ENCODE measurements at places on chromosomes 13 and 19.
A peak's percentile ranks its signal among the peaks of the same experiment; 100 is the strongest.

DNA sequence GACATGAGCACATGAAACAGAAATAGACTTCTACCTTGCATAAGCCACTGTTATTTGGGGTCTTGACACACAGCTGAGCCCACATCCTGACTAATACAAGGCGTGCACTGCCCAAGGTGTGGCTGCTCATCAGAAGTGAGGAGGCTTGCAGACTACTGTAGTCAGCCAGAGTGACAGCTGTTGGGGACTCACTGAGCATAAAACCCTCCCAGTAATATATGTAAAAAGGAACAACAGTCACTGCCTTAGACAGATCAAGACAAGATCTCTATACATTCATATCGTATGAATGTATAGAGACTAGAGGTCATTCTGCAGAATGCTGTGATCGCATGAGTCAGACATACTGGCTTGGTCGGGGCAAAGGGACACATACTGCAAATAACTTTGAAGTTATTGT, 4.1 kb upstream of the C1QTNF9B start:
- DNase-seq: no peak

DNA sequence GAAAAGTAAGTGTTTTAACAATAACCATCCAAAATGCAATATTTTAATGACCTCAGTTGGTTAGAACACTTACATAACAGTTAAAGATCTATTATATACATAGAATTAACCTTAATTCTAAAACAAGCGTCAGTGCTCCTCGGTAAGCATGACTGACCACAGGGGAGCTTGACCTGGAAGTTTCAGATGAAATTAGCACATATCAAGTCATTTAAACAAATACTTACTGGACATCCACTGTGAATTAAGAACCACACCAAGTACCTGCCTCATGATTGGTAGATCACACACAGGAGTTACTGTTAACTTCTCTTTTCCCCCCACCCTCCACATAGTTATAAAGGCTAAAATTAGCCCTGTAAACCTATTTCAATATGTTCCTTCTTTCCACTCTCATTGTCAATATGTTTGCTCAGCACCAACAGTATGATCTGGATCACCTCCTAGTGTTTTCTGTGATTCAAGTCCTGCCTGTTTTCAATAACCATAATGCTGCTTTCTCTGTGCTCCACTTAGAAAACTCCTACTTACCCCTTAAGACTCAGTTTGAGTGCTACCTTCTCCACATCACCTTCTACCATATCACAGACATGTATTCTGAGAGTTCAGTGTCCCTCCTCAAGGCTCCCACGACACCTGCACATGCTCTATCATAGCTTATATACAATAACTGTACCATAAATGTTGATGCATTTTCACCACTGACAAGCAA, 209.0 kb downstream of the VWA8 start:
- no peak for DNase-seq

DNA sequence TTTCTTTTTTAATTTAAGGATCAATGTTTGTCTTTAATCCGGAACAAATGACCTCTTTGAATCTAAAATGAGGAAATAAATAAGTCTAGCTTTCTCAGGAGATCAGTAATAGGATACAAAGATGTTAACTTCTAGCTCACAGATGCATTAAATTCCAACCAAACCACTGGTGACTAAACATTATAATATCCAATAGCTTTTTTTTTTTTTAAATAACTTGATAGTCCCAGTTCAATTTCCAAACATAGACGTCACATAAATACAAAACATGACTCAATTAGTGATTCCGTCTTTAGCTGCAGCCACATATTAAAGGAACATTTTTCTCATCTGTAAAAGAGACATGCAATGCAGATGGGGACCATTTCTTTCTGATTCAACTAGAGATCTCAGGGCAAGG, 390.5 kb upstream of the PCDH9 start:
- DNase-seq: no peak

DNA sequence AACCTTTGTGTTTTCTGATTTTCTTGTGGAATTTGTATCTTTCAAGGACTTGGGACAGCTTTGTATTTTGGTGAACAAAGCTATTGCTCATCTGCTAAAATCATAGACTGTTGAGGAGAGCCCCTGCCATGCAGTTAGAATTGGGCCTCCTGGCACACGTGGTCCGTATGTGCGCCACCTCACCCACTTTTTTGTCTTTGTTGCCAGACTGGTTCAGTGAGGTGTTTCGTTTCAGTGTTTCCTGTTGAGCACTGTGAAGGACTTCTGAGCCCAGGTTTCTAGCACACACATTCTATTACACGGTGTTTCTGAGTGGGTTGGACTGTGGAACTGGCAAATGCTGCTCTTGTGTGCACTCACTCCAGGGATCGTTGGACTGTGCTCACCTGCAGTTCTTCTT, 37.6 kb upstream of the RNF113B start:
- DNase-seq: no peak

DNA sequence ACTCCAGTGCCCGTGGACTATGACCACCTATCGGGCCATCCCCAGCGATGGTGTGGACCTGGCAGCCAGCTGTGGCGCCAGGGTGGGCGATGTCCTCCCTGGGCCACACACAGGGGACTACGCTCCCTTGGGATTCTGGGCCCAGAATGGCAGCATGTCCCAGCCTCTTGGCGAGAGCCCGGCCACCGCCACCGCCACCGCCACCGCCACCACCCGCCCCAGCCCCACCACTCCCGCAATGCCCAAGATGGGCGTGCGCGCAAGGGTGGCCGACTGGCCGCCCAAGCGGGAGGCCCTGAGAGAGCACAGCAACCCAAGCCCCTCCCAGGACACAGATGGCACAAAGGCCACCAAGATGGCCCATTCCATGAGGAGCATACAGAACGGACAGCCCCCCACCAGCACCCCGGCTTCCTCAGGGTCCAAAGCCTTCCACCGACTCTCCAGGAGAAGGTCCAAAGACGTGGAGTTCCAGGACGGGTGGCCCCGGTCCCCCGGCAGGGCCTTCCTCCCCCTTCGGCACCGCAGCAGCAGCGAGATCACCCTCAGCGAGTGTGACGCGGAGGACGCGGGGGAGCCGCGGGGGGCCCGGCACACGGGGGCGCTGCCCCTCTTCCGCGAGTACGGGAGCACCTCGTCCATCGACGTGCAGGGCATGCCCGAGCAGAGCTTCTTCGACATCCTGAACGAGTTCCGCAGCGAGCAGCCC, 142.3 kb downstream of the DPF1 start:
- no peak for DNase-seq

- no peak for DNase-seq
Observed at GRCh38 chr13:30924721-30925120, 7.7 kb upstream of the TEX26 start.

GRCh38 chr19:2841855-2842574, 740 bp downstream of the ZNF555 start:
- DNase-seq: no peak

DNA sequence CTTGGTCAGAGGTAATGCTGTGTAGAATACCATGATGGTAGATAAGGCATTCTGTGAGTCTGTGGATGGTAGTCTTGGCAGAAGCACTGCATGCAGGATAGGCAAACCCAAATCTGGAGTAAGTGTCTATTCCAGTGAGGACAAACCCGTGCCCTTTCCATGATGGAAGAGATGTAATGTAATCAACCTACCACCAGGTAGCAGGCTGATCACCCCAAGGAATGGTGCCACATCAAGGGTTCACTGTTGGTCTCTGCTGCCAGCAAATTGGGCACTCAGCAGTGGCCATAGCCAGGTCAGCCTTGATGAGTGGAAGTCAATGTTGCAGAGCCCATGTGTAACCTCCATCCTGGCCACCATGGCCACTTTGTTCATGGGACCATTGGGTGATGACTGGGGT, 155.0 kb downstream of the RAP2A start:
- DNase-seq: no peak

- DNase-seq: no peak
Observed at GRCh38 chr19:43465468-43466120, at the start of gene LYPD3. TSS of gene LYPD3 (minus strand) at chr19:43465608. CDS start at chr19:43465571, 37 bp downstream.

DNA sequence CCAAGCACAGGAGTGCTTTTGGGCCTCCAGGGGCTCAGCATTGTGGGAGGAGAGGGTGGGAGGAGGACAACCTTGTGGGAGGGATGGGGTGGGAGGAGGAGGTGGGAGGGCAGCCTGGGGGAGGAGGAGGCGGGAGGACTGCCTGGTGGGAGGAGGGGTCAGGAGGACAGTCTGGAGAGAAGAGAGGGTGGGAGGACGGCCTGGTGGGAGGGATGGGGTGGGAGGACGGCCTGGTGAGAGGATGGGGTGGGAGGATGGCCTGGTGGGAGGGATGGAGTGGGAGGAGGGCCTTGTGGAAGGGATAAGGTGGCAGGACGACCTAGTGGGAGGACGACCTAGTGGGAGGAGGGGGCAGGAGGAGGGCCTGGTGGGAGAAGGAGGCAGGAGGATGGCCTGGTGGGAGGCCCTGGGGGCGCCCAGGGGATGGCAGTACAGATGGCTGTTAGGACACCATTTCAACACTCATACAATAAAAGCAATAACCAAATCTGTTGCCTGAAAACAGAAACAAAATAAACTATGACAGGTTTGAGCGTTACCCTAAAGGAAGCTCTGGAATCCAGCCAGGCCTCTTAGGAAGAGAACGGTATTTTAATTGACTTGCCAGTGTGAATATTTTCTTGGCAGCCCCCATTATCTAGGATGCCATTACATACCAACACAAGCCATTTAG, 63.7 kb downstream of the CRYL1 start:
- no peak for DNase-seq

GRCh38 chr13:32902029-32902780, 114.0 kb upstream of the KL start:
- no peak for DNase-seq

- DNase-seq: no peak
Observed at GRCh38 chr13:26348966-26349365, 95.0 kb downstream of the CDK8 start.

DNA sequence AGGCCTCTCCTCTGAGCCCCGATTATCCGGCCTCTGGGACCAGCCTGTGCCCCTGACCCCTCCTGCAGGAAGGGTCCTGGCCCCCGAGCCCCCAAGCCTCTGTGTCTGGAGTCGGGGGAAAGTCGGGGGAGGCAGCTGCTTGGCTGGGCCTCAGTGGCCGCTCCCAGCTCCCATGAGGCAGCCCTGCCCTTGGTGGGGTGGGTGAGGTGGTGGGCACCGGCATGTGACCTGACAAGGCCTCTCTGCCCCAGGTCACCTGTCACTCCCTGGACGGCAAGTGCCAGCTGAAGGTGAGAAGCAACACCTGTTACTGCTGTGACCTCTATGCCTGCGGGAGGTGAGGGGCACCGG, 41.5 kb downstream of the TMEM255B start:
- no peak for DNase-seq

GRCh38 chr19:12956446-12957388, at the start of gene GADD45GIP1:
TSS of gene GADD45GIP1 (minus strand) at chr19:12957223. CDS start at chr19:12957212, 11 bp downstream.
- DNase-seq: peak; percentile 26

- no peak for DNase-seq
Observed at GRCh38 chr13:39784347-39784746, 128.9 kb downstream of the COG6 start.

DNA sequence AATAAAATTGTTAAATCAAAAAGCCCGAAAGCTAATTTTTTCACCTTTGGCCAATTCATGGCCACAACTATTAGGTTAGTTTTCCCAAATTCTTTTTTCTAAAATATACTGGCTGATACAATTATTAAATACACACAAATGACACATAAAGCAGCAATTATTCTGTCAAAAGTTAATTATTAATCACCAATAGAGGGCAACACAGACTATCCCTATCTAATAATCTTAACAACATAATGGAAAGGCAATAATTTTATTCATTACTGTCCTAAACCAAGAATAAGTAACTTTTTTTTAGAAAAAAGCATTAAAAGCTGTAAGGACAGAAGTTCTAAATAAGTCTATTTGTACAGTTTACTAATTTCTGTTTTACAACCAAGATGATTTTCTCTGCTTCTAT, 51.7 kb downstream of the KATNAL1 start:
- DNase-seq: peak; percentile 36

DNA sequence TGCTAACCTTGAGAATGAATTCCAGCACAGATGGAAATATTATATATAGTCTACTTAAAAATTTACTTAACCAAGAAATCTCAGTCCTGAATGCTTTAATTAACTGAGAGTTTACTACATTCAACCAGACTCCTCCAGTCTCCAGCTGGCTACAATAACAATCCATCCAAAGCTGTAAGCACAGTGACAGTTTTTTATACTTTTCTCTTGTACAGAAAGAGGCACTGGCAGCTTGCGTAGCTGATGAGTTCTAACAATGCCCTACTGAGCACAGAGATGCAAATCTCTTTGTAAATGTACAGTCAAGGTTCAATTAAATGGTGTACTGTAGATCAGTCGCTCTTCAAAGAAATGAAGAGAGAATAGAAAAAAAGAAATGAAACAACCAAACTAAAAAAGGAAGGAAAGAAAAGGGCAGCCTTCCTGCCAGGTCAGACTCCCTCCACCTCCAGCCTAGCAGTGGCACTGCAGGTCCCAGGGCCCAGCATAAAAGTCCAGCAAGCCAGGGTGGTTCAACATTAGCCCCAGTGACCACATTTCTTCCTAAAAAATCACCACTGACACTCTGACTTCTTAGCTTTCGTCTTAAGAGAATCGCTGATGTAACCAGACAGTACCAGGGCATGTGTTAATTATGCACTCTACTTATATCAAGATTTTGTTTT, 88.4 kb downstream of the SACS start:
- DNase-seq: no peak

- no peak for DNase-seq
Observed at GRCh38 chr13:40502236-40502635, 164.2 kb downstream of the FOXO1 start.

- no peak for DNase-seq
Observed at GRCh38 chr19:19409631-19410030, 4.2 kb downstream of the GATAD2A start.
